ENCODE measurements at places on chromosomes 11 and 22.

DNA sequence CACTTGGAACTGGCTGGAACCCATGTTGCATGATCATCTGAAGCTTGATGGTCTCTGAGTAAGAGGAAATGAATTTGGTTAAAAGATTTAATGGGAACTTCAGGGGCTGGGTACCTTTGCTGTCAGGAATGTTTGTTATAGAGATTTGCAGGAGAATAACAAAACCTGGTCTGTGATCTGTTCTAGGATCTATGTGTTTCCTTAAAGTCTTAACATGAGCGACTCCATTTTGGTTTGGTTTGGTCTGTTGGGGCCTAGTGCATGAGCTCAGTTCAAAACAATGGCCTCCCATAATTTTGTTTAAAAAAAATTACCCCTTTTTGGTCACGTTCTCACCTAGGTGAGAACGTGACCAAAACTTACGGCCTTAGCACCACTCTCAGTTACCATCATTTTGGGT lies 28.1 kb downstream of the TSKU start:
- no peak for DNase-seq

DNA sequence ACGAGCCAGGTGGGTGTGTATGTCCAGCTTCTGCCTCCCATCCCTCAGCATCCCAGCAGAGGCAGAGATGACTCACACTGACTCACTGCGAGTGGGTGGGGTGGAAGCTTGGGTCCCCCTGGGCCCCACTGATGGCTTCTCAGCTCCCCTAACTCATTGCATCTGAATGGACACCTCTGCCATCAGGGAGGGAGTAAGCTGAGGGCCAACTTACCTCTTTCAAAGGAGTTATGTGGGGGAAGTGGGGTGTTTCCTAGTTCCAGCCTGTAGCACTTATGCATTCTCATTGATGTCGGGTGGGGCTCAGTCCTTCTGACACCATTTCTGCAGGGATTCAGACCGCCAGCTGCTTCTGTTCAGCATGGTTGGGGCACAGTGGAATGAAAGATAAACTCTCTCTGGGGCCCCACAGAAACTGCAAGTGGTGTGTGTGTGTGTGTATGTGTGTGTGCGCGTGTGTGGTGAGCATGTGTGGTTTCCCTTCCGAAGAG lies 1425.8 kb downstream of the TBC1D22A start:
- DNase-seq, result no peak

- DNase-seq, result no peak
Observed at GRCh38 chr11:827146-827896, 398 bp upstream of the CRACR2B start.

- DNase-seq, result no peak
Observed at GRCh38 chr11:18706330-18707243, 8.0 kb downstream of the TMEM86A start.

DNA sequence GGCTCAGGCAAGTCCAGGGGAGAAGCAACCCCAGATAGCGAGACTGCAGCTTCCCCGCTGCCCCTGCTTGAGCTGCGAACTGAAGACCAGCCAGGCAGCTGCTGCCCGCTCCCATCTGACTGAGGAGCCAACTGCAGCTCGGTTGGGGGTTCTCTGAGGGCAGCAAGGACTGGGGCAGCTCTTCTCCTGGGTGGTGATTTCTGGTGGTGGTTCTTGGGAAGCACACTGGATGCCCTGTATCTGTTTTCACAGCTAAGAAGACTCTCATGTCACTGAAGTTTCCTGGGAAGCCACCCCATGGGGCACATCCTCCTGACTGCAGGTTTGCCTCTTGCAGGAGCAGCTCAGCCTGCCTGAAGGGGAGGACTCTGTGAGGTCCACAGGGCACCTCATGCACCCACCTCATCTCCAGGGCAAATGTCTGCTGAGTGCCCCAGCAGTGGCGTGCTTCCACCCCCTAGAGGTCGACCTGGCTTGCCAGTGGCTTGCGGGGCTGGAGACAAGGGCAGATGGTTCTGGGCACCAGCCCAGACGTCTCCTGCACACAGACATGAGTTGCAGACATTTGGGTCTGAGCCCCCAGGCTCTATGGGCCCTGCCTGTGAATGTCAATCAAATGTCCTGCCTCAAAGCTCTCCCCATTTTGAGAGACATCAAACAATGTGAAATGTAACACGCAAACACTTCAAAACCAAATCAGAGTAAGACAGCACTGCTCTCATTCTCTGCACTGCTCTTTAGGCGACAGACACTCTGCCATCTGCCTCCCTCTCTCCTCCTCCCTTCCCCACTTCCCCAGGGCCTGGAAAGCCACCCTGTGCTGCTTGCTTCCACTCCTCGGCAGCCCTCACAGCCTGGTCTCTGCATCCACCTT lies 800.9 kb downstream of the BRD1 start:
- no peak for DNase-seq

GRCh38 chr11:17369094-17369493 lies 17.5 kb downstream of the NCR3LG1 start:
- DNase-seq, result no peak

GRCh38 chr11:60377401-60378136 lies 763 bp upstream of the MS4A7 start:
- no peak for DNase-seq

DNA sequence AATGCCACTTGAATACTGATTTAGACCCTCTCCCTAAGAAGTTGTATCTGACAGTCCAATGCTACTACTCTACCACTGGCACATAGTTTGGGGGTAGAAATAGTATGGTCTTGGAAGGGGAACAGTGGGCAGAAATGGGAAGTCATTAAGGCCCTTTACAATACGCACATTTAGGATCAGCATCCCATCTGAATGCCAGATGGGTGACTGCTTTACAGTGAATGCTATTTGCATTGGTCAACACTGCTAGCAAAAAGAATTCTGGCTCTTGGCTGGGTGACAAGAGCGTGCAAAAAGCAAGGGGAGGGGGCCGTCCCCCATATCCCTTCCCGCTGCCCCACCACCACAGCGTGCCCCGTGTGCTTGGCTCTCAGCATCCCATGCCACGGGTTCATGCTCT lies 104.7 kb upstream of the BID start:
- no peak for DNase-seq

All from NCI-H1436 treated with DMSO at 0.1 percent for 48 hours (cell line).